ENCODE measurements at places on chromosomes 11 and 22.
A peak's percentile ranks its signal among the peaks of the same experiment; 100 is the strongest.

GRCh38 chr11:59145534-59145933 lies 2.9 kb downstream of the FAM111A start:
- DNase-seq: no peak

- DNase-seq: no peak
Measured at GRCh38 chr22:36303874-36304273, 50.9 kb downstream of the APOL1 start.

DNA sequence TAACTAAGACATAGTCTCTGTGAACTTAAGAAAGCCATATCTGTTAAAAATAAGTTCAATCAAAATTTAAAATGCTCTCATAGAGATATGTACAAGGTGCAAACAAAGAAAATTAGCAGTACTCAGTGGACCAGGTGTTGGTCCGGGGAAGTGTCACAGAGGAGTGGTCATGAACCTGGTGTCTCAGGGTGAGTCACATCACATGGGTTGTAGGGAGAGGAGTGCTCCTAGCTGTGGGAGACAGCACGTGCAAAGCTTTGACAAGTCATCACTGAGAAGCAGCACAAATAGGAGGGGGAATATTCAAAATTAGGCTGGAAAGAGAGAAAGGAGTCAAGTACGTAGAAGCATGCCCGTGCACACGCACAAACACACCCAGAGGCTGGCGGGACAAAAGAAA lies 438.1 kb downstream of the NTM start:
- no peak for DNase-seq

- no peak for DNase-seq
Measured at GRCh38 chr22:39984746-39985145, 10.0 kb upstream of the FAM83F start.

DNA sequence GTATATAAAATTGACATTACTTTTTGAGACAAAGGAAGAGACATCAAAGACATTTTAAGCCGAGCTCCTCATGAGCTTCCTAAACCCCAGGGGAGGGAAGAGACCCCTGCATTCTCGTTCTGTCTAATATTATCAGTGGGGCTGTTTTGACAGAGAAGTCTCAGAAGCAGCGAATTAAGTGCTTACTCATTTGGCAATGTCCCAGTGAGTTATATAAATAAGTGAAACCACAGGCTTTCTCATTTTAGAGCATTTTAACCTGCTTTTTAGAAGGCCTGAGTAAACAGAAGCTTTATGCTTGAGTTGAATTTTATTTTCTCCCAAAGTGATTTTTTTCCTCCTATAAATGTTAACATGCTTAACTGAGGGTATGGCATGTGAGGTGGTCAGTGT lies 23.2 kb upstream of the C1QTNF4 start:
- no peak for DNase-seq

DNA sequence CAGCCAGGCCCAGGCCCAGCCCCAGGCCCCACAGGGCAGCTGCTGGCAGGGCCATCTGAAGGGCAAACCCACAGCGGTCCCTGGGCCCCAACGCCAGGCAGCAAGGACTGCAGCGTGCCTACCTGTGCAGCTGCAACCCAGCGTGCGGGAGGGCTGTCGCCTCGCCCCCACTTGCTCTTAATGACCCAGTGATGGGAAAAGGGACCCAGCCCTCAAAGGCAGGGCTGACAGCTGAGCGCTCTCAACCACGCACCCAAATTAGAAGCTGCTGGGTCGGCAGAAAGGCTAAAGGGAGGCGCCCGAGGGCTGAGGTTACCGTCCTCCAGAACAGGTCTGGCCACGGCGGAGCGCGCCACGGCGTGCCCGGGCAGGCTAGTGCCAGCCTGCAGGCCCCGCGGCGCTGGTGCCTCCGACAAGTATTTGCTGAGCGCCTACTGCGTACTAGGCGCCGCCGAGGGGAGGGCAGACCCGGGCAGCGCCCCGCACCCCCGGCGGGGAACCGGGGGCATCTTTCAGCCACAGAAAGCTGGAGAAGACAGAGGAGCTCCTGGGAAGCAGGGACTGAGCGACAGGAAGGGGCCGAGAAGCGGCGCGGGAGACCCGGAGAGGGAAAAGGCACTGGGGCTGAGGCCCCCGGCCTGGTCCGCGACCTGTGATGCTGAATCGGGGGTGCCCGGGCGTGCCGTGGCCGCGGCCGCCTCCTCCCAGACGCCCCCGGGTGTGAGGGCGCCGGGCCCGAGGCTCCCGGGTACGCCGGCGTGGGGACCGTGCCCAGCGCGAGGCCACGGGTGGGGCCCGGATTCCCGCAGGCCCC lies 773 bp downstream of the HRAS start:
- peak; percentile 63 for DNase-seq

DNA sequence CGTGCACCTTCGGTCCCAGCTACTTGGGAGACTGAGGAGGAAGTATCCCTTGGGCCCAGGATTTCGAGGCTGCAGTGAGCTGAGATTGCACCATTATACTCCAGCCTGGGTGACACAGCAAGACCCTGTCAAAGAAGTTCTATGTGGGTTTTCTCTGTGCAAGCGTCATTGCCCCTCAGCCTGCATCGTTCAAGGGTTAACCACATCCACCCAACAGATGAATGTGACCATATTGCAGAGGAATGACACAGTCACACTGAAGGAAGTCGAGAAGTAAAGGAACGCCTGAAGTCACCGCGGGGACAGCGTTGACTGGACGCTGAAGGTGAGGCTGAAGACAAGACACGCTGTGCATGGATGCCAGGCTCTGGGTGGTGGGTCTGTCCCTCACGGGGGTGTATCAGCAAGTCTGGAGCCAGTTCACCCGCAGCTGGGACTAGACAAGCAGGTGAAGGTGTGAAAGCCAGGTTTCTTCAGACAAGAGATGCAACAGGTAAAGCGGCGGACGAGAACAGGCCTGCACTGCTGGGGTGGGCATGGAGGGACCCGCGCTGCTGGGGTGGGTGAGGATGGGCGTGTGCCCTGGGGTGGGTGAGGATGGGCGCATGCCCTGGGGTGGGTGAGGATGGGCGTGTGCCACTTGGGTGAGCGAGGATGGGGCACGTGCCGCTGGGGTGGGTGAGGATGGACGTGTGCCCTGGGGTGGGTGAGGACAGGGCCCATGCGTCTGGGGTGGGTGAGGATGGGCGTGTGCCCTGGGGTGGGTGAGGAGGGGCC lies 36.5 kb upstream of the TOLLIP start:
- DNase-seq: no peak

DNA sequence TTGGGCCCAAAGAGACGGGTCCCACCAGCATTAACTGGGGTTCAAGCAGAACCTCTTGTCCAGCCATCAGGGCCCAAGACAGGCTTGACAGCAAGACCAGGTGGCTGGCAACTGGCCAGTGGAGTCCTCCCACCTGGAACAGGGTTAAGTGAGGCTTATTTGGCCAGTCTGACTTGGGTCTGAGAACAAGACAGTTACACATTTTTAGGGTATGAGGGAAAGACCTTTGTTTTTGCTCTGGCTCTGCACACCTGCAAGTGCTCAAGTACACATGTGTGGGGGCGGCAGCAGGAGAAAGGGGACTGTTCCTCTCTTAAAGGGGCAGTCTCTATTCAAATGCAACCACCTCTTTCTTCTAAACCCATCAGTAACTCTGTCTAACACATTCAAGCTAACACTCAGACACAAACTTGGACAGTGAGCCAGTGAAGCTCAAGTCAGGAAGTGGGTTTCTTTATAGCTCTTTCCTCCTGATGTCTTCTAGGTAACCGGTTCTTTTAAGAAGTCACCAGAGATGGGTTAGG lies 116.2 kb downstream of the ETS1 start:
- no peak for DNase-seq

GRCh38 chr22:45731041-45731797 lies 59.6 kb downstream of the ATXN10 start:
- DNase-seq: no peak

DNA sequence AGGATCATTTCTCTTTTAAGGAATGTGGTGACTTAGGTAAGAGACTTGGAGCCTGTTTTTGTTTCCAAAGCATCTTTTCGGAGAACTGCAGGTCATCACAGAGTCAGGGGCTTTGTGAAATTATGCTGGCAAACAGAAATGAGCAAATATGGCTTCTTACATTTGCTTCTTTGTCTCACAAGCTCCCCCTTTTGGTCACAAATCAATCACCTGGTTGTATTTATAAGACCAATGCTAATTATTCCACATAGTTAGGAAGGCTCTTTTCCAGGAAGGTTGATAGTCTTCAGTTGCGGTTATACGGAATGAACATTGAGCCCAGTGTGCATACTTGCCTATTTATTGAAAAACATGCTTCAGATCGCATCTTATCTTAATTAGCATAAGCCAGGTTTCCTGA lies 34.6 kb upstream of the CEP126 start:
- DNase-seq: no peak

- DNase-seq: no peak
Measured at GRCh38 chr22:33572086-33572485, 348.2 kb downstream of the LARGE1 start.

DNA sequence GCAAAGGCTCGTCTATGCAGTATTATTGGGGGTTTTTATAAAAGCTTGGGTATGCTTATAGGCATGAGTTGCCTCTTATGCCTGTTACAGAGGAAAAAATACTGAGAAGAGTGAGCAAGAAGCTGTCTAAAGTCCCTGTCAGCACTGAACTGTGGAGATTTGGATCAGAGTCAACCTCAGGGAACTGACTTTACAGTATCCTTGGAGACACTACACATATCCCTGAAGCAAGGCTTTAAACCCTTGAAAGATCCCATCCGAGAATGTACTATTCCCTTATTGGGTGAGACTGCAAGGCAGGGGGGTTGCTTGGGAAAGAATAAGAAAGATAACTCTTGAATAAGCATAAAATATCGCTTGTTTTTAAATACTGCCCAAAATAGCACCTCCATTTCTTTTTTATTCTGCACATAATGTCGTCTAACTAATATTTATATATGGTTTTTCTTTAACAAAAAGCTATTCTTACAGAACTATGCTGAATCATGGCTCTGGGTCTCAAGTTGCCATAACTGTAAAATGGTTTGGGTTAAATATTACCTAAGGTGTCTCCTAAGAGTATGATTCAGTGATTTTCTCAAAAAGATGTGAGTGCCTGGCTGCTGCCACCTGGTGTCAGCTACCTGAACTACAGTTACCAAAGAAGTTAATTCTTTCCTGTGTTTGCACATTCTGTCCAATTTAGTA lies 1062.8 kb downstream of the DLG2 start:
- no peak for DNase-seq

DNA sequence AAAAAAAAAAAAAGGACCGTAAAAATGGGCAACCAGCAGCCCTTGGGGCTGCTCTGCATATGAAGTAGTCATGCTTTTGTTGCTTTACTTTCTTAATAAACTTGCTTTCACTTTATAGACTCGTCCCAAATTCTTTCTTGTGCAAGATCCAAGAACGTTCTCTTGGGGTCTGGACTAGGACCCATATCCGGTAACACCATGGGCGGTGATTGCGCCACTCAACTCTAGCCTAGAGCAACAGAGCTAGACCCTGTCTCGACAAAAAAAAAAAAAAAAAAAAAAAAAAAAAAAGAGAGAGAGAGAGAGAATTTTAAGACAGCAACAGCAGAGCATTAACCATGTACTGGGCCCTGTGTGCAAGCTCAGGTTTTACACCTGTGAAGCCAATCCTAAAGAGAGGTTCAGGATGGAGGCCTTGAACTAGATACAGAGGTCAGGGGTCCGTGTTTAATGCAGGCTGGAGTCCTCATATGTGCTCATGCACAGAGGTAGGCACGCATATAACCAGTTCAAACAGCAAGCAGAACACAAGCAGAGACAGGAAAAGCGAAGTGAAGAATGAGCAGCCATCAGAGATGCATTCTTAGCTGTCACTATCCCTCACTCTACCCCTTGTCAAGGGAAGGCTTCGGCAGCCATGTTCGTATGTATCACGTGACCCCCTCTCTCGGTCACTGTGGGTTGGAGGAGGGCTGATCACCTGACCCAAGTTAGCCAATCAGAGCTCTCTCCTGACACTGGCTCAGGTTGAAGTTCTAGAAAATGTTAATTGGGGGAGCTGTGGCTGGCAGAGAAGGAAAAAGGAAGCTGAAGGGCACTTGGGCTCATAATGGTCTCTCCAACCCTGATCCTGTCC lies 16.7 kb upstream of the SYT12 start:
- DNase-seq: peak; percentile 71

GRCh38 chr11:11769362-11769761 lies 72.4 kb upstream of the USP47 start:
- DNase-seq: no peak

- DNase-seq: no peak
Measured at GRCh38 chr22:40594924-40595323, 41.6 kb downstream of the MRTFA start.

GRCh38 chr11:68402355-68403031 lies 58.1 kb upstream of the PPP6R3 start:
- DNase-seq: no peak

DNA sequence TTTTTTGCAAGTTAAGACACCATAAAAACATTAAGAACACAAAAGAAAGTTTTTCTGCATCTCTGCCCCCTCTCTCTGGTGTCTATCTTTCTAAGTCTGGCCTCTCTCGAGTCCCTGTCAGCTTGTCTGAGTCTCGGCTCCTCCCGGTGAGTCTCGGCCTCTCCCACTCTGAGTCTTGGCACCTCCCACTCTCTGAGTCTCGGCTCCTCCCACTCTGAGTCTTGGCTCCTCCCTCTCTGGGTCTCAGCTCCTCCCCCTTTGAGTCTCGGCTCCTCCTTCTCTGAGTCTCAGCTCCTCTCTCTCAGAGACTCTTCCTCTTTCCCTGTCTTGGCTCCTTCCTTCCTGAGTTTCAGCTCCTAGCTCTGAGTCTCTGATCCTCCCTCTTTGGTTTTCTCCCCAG lies 72.5 kb upstream of the AMPD3 start:
- no peak for DNase-seq

GRCh38 chr11:45247433-45247832 lies 38.7 kb downstream of the SYT13 start:
- no peak for DNase-seq

- DNase-seq: no peak
Measured at GRCh38 chr11:106231591-106231990, 154.1 kb downstream of the AASDHPPT start.

DNA sequence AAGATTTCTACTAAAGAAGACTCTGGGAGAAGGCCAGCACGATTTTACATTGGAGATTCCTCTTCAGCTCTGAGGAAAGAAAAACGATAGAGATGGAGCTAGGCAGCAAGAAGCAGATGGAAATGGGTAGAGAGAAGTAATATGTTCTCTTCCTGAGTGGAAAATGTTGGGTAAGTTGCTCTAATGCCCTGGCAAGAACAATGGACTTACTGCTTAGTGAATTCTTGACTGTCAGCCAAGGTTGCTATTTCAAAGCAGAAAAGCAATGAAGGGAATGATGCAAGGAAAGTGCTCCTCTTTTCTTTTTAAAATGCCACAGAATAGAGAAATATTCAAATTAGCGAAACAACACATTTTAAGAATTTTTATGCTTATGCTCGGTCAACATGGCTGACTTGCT lies 38.4 kb upstream of the CWF19L2 start:
- DNase-seq: no peak

- DNase-seq: no peak
Measured at GRCh38 chr11:6323291-6323905, 3.1 kb upstream of the CAVIN3 start.

GRCh38 chr11:115561116-115561515 lies 56.9 kb upstream of the CADM1 start:
- no peak for DNase-seq

GRCh38 chr11:30452842-30453241 lies 129.9 kb downstream of the ARL14EP start:
- no peak for DNase-seq

- no peak for DNase-seq
Measured at GRCh38 chr11:65899356-65900124, 648 bp downstream of the FOSL1 start.
